Fibroblast of the aortic adventitia (primary cell): ENCODE measurements at places on chromosomes 3 and 15. TPM values are rescaled to one million over a fixed set of nuclear protein-coding genes. Genes with fewer than 3 reads are reported as not detected.

GRCh38 chr3:347581-347980 lies 151.0 kb downstream of the CHL1 start:
- DNase-seq, result no peak

- peak; percentile 65 for DNase-seq
Observed at GRCh38 chr3:73419179-73419803, 205.4 kb downstream of the PDZRN3 start.

POC1A gene
- 1.3 and 10.0 TPM in 2 replicates for total RNA-seq

GRCh38 chr3:120404876-120405275 lies 45.9 kb downstream of the FSTL1 start:
- DNase-seq, result no peak

DNA sequence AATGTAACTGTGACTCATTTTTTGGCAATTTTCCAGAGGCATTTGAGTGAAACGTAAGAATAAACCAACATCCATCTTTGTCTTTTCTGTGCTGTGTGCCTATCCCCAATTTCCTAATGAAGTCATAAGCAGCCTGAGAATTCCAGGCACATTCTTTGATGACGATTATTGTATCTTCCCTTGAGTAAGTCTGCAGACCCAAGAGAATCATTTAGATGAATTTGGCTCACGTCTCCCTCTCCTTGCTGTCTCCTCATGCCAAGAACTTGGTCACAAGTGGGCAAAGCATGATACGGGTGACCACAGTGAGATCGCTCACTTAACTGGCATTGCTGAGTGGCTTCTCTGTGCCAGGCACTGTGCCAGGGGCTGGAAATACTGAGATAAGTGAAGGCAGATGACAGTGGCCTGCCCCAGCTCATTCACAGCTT lies 384.5 kb upstream of the IL12A start:
- DNase-seq, result peak; percentile 50

GRCh38 chr15:31782951-31783350 lies 247.4 kb upstream of the CHRNA7 start:
- DNase-seq, result no peak

GRCh38 chr15:30044377-30044776 lies 38.4 kb upstream of the GOLGA8J start:
- no peak for DNase-seq

EPHB1 gene
- 1.2 and 3.0 TPM in 2 replicates for total RNA-seq

- DNase-seq, result no peak
Observed at GRCh38 chr3:33032938-33033337, 64.0 kb downstream of the GLB1 start.

DNA sequence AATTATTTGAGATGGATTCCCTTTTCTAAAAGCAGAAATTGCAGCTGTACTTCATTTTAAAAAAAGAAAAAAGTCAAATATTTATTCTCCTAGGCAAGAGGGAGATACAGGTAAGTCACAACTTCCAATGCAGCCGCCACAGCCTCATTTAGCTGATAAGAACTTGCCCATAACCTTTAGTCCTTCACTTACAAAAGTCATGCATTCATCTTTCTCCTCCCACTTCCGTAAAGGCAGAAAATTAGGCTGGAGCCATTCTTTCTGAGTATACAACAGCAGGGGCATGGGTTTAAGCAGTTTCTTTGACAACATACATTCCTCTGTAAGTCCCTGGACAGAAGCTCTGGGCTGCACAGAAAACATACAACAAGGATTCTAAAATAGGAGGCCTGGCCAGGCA lies 4.3 kb downstream of the SUCLG2 start:
- DNase-seq, result no peak

- no peak for DNase-seq
Observed at GRCh38 chr15:90264671-90265070, 801 bp upstream of the NGRN start.

DNA sequence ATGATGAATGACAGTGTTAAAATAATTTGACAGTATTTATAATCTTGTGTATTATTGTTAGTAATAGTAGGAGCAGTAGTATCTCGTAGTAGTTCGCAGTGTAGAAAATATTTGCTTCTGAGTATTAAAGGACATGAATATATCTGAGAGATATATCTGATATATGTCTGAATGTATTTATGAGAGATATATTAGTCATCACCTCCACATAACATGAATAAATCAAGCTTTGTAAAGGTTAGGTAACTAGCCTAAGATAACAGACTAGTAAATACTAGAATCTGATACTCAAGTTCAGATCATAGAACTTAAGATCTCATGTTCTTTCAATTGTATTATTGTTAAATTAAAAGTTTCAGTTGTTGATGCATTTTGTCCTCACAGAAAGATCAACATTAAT lies 130.5 kb downstream of the UBE2E2 start:
- no peak for DNase-seq

DNA sequence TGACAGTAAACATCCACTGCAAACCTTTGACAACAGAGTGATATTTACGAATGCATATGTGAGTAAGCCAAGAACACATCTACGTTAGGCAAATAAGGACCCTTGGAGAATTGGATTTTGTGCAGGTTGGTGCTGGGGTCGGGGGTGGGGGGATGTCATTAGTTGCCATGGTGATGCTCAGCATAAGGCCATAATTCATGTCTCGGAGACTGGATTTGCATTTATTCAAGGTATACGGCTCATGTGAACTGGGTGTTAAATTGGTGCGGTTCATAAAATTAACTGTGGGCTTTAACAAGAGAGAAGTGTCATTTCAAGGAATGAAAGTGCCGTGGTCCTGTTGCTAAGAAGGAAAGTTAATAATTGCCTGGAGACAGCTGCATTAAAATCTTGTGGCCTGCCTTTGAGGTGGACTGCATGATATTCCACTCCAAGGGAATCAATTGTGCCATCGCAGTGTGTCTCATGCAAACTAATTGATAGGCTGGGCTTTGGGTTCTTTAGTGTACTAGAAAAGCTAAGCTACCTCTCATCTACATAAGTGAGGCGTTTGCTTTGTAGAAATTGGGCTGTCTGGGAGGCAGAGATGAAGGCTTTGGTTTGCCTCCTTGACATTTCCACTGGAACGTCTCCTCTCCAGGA lies 228.9 kb upstream of the FEZF2 start:
- DNase-seq, result no peak

- DNase-seq, result peak; percentile 74
Observed at GRCh38 chr15:57031605-57032004, 113.2 kb downstream of the TCF12 start.

DNA sequence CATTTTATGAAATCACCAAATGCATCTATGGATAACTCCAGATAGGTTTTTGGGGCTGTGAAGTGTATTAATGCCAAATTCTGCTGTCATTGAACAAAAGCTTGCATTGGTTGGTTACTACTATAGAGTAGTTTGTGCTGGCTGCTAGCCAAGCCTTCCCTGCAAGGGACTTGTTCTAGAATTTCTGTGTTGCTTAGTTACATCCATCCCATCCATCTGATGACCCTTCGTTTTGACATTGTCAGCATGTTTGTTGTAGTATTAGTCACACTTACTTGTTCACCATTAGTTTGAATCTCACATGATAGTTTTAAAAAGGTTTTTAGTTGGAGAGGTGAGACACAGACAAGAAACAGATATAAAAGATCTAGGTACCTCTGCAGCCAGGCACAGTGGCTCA lies 7.0 kb upstream of the NIPA2 start:
- no peak for DNase-seq

GRCh38 chr3:108189440-108189839 lies 32.8 kb downstream of the IFT57 start:
- DNase-seq, result no peak

GRCh38 chr3:158488670-158489069 lies 82.3 kb upstream of the MLF1 start:
- peak; percentile 6 for DNase-seq

GRCh38 chr3:8497582-8497981 lies 4.0 kb upstream of the LMCD1 start:
- DNase-seq, result no peak

LDHAL6B gene
- total RNA-seq, result not detected in 2 replicates

DNA sequence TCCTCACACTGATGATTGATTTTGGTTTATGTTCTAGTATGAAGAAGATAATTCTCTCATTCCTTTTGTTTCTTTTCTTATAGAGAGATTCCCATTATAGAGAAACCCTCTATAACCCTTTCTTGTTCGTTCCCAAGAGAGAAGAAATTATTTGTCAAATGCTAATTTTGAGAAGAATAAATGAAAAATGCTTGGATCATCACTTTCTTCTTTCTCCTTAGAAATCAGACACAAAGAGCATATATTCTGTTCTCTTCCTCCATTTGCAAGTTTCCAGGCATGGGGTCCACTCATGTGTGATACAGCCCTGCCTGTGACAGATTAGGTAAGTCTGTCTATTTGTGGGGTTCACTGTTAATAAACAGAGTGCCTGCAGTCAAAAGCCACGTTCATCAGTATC lies 222.6 kb upstream of the NECTIN3 start:
- DNase-seq, result no peak

DNA sequence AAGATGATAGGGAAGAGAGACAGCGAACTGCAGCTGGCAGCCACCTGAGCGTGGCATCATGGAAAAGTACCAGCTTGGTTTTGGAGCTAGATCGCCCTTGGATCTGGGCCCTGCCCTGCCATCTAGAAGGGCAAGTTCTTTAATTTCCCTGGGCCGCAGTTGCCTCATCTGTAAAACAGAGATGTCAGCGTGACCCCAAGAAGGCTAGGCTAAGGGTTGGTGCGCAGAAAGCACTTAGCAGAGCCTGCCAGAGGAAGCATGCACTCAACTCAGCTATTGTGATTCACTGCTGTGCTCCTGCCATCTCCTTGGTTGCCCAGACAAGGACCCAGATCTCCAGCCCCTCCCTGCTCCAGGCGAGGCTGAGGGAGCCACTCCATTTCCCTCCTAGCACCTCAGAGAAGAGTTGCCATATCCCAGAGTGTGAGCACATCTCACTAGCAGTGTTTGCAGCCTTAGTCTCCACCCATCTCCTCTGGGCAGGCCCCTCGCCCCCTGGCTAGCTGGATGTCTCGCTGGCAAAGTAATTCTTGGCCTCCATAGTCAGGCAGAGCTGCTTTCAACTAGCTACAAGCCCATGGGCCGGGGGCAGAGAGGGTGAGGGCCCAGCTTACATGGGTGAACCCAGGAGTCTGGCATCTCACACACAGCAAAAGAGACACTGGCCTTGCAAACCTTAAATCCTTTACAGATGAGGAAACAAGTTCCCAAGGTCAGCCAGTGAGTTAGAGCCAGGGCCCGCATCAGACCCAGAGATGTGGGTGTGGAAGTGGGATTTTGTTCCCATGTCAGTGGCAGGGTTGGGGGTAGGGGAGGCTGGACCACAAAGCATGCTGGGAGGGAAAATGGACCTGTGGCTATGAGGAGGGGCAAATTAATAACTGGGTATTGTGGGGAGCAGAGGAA lies 280.7 kb upstream of the TLE3 start:
- no peak for DNase-seq

RFC4 gene
- 13.2 and 48.4 TPM in 2 replicates for total RNA-seq

DNA sequence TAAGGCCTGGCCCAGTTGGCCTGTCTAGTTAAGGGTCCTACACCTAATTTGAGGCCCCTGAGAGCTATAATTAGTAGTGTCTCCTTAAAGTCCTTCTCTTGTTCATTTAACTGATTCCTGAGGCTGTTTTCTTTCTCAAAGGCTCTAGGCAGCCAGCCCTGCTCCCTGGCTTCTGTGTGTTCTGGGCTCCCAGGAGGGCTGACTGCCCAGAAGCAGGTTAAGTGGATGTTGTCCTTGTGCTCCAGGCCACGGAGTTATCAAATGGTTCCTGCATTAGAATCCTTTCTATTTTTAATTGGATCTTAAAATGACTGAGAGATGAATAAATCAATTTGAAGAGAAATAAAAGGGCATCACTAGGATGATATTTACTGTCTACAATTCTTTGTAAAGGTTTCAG lies 140.0 kb downstream of the SNRK start:
- no peak for DNase-seq

PP2D1 gene
- total RNA-seq, result not detected in 2 replicates

DNA sequence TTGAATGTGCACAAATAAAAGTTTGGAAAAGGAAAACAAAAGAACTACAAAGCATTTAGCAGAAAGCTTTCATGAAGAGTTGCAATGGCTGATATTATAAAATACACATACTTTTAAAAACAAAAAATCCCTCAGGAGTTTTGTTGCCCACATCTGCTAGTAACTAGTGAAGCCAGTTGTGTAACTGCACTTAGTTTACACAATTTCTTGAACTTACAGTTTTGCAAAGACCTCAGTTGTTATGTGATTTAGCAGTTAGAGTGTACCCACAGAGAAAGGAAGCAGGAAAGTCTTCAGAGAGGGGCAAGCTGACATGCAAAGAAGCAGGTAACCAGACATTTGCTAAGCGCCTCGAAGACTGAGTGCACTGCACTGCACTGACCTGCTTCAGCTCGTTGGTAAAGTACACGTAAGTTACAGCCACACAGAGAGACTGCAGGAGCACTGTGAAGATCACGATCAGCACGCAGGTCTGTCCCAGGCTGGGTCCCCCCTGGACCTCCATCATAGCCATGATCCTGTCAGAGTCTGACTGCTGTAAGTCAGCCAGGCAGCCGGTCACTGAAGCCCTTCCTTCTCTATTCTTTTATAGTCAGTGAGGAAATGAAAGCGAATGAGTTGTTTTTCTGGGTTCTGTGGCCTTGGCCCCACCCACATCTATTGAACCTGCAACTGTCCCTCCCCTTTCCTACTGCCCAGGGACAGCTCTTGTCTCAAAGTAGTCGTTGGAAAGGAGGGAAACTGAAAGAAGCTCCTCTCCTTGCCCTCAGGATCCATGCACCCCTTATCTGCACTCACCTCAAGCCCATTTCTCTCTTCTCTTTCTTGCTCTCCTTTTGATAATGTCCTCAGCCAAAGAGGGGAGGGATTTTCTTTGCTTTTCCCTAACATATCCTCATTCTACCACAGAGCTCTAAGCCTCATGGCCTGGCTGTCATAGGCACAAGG lies at the start of gene TNFSF10:
Gene TNFSF10, minus strand, starts transcription at position 560 of the 948 bp plus-strand sequence. Its CDS starts 46 bp downstream, at position 514.
- peak; percentile 27 for DNase-seq

FANCD2OS gene
- total RNA-seq, result not detected in 2 replicates

DNA sequence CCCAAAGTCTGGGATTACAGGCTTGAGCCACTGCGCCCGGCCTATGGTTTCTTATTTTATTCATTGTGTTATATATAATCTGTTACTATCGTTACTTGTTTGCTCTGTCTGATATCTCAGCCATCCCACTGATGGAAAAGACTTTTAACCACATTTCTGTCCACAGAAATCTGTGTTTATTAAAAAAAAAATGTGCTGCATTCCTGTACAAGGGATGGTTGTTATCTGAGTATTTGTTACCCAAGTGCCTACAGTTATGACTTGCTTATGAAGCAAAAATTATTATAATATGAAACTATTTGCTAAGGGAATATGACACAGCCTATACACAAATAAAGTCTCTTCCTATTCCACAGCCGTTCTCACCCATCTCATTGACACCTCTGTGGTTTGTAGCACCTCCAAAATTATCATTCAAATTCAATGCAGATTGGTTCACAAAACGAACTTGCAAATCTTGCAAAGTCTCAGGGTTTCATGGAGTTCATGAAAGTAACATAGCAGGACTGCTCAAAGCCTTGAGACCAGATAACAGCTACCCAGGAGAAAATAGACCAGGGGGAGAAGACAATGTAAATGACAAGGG lies 47.4 kb upstream of the UBE2E1 start:
- no peak for DNase-seq
